NCI-H2029 treated with DMSO at 0.1 percent for 48 hours (cell line): ENCODE measurements at places on chromosomes 3 and 15.

- no peak for DNase-seq
These were observed 29.5 kb downstream of the PFN2 start for GRCh38 chr3:149941186-149941585.

GRCh38 chr15:62571072-62571471 lies 406.0 kb upstream of the C2CD4B start:
- DNase-seq = no peak

- DNase-seq = no peak
These were observed 56.9 kb downstream of the TTBK2 start for GRCh38 chr15:42863572-42864239.

GRCh38 chr15:28955993-28956421 lies 70.2 kb downstream of the APBA2 start:
- no peak for DNase-seq

- peak; percentile 10 for DNase-seq
These were observed 336.0 kb upstream of the KCNH8 start for GRCh38 chr3:18812316-18812715.

GRCh38 chr3:137012097-137012501 lies 54.3 kb downstream of the IL20RB start:
- no peak for DNase-seq

DNA sequence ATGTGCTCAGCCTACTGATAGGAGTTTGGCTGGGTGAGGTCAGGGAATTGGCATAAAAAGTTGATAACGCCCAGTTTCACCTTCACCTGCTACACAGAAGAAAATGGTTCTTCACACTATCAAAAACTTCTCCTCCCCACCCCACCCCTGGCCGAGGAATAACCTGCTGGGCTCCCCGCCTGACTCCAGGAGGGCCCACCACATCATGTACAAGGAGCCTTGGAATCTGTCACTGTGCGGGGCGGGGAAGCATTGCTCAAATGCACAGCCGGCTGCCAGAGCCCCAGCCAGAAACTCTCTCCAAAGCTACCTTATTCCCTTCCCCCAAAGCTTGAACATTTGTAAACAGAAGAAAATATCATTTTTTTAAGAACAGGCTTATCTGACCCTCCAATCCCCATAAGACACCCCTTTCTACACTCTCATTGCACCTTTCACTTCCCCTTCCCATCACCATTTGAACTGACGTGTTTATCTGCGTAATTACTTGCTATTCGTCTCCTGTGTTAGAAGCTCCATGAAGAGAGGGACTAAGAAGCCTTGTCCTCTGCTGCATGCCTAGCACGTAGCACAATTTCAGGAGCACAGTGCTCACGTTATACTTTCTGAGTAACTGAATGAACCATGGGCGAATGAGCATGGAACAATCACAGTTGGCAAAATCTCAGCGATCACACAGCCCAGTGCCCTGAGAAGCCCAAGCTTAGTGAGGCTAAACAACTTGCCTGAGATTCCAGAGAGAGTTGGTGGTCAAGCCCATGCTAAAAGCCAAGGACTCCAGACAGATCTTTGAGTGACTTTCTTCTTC lies 82.9 kb downstream of the HES1 start:
- no peak for DNase-seq
